ENCODE measurements at places on chromosomes 16 and 17.

GRCh38 chr16:2470234-2470601 lies 879 bp upstream of the NTN3 start:
- DNase-seq, result no peak

- no peak for DNase-seq
These were observed 33.5 kb downstream of the ABCC3 start for GRCh38 chr17:50668025-50668837.

DNA sequence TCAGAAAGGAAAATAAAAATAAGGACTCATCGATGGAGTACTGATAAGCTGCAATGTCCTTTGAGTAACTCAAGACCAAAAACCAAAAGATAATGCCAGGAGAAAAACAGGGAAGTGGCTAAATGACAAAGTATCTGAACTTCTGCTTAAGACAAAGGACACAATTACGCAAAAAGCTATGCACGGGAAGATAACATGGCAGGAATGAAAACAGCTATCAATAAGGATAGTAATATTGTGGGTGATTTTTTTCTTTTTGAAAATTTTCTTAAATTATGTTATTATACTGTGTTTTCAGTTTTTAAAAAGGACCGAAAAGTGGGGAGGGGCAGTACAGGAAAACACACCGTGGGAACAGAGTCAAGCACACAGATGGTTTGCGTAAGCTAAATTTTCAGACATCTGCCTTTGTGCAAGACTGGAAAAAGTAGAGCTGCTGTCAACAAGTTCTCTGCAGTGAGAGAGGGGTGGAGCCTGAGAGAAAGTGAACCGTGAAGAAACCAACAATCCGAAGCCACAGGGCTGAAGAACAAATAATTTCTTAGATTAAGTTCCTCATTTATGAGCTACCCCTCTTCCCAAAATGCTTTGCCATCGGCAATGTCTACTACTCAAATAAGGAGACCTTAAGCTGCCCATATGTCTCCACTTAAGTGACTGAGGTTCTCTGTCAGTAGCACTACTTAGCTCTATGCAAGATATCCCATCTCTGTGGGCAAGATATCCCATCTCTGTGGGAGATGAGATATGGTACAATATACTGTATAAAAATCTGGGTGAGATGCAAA lies 99.9 kb upstream of the CORO6 start:
- DNase-seq, result peak; percentile 90

DNA sequence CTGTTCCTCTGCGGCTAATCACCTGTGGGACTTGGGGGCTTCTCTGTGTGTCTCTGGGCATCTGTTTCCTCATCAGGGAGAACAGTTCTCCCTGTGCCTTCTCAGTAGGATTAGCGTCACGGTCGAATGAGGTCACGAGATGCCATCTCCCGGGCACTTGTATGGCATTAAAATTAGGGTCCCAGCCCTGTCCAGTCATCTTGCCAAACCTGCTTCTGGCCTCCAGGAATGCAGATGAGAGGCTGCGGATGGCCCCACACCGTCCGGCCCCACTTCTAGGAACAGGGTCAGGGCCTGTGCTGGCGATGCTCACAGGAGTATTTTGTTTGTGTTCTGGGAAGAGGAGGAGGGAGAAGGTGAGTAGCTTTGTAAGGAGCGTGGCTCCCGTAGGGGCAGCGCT lies 58.5 kb downstream of the OR1D5 start:
- no peak for DNase-seq

DNA sequence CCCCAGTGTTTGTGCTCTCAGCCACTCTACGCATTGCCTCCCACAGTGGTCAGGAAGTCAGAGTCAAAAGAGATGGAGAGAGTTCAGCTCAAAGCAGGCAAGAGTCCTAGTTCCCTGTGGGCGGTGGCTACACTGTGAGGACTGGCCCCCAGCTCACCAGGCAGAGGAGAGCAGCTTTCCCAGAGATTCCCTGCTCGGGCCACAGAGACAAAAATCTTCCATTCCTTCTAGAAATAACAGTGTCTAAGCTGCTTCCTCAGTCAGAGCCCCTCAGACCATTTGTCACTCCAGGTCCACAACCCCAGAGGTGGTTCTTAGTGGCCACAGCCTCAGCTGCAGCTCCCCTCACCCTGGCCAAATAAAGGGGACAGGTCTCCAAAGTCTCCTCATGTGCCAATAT lies 263.0 kb upstream of the RPL38 start:
- DNase-seq, result no peak

DNA sequence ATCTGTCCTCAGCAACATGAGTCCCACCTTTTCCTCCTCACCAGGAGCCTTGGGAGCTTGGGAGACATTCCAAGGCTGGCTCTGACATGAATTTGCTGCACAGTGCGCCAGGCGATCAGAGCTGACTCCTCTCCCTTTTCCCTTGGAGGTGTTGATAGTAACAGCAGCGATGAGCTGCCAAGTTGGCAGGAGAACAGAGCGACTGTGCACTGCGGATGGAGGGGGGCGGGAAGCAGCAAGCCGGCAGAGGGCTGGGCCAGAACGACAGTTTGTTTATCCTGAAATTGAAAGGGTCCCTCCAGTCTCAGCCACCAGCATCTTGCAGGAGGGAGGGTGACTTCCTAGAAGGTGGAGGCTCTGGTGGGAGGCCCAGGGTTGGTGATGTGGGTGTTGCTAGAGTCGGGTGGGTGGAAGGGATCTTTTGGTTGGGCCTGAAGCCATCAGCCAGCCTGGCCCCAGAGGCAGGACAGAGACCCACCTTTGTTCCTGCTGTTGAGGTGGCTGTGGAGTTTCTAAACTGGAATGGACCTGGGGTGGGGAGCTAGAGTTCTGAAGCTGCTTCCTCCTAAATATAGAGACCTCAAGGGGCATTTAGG lies 22.5 kb upstream of the DYNLL2 start:
- no peak for DNase-seq

DNA sequence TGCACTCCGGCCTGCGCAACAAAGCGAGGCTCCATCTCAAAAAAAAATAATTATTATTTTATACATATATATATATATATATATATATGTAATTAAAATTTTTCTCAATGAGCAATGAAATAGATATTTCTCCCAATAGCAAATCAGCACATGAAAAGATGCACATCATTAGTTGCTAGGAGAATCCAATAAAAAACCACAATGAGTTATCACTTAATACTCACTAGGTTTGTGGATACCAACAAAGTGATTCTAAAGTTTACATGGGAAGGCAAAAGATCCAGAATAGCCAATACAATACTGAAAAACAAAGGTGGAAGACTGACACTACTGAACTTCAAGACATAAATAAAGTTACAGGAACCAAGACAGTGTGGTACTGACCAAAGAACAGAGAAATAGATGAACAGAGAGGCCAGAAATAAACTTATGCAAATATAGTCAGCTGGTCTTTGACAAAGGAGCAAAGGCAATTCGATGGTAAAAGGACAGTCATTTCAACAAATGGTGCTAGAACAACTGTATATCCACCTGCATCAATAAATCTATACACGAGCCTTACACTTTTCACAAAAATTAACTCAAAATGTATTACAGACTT lies 13.6 kb downstream of the SMG6 start:
- no peak for DNase-seq

GRCh38 chr16:53220585-53220984 lies 165.8 kb downstream of the CHD9 start:
- DNase-seq, result no peak

GRCh38 chr17:39667262-39667944 lies 850 bp upstream of the PNMT start:
- DNase-seq, result no peak

- DNase-seq, result no peak
These were observed 2335.5 kb downstream of the TP53TG3F start for GRCh38 chr16:35794896-35795295.

DNA sequence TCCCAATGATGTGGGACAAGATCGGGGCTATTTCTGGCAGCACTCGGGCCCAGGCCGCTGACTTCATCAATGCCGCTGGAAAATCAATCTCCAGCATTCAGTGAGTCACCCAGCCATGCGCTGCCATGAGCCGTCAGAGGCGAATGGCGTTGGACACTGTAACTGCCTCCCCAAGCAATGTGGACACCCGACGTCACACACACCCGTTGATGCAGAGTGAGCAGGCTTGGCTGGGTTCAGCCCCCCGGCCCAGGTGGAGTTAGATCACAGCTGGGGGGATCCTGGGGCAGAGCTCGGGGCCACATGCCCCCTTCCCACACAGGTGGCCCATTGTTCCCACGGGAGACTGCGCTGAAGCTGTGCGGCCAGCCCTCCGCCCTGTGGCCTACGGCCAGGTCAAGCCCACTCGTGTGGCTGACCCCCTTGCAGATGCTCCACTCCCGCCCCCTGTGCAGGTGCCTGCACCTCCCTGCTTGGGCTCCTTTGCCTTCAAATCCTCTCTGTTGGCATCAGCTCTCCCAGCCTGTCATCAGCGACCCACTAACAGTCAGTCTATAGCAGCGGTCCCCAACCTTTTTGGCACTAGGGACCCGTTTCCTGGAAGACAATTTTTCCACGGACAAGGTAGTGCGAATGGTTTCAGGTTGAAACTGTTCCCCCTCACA lies 89.9 kb downstream of the TBC1D16 start:
- DNase-seq, result no peak

GRCh38 chr16:71480956-71481355 lies 8.2 kb downstream of the ZNF19 start:
- no peak for DNase-seq

DNA sequence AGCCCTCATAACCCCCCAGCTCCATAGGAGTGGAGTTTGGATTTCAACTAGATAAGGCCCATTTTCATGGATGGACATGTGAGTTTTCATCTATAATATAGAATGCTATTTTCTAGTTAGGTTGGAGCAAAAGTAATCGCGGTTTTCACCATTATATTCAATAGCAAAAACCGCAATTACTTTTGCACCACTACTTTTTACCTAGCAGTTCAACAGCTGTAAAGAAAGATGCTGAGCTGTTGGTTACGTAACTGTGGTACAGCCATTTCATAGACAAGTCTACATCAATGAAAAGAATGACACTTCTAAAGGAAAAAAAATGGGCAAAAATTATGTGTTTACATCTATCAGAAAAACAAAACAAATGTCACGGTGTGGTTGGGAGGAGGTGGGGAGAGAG lies 507.7 kb downstream of the MAF start:
- DNase-seq, result no peak

DNA sequence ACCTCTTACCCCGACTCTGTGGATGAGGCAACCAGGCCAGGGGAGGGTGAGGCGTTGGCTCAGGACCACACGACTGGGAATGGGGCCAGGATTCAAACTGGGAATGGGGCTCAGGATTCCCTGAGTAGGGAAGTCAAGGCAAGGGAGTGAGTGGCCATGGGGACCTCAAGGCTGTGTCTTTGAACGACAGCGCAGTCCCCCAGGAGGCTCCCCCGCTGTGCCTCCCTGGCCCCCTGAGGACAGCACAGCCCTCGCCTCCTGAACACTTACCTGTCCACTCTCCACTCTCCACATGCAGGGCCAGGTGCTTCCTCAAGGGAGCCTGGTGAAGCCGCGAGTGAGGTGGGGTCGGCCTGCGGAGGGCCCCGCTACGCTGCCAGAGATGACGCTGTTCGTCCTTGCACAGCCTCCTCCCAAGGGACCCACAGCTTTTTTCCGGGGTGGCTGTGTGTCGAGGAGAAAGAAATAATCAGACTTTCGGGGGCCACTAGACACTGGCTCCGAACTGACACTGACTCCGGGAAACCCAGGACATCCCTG lies 6.9 kb downstream of the ZNF469 start:
- DNase-seq, result no peak

DNA sequence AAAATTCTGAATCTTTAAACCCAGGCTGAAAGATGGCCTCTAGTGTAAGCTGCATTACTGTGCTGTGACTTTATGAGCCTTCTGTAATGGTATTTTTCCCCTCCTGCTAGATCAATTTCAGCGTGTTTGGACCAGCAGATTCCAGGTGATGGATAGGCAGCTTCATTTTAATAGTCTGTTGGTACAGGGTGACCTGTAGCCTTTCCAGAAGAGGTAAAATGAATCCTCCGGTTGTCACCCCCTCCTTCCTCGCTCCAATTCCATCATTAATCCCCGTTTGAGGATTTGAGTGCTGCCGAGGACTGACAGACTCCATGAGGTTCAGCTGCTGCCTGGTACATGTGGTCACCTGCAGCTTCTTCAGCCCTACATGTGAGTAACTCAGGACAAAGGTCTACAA lies 48.9 kb downstream of the MYH3 start:
- DNase-seq, result no peak

- DNase-seq, result no peak
These were observed 622 bp upstream of the CCL16 start for GRCh38 chr17:35981908-35982330.

GRCh38 chr16:31352376-31353115 lies 2.4 kb upstream of the ITGAX start:
- DNase-seq, result peak; percentile 66

DNA sequence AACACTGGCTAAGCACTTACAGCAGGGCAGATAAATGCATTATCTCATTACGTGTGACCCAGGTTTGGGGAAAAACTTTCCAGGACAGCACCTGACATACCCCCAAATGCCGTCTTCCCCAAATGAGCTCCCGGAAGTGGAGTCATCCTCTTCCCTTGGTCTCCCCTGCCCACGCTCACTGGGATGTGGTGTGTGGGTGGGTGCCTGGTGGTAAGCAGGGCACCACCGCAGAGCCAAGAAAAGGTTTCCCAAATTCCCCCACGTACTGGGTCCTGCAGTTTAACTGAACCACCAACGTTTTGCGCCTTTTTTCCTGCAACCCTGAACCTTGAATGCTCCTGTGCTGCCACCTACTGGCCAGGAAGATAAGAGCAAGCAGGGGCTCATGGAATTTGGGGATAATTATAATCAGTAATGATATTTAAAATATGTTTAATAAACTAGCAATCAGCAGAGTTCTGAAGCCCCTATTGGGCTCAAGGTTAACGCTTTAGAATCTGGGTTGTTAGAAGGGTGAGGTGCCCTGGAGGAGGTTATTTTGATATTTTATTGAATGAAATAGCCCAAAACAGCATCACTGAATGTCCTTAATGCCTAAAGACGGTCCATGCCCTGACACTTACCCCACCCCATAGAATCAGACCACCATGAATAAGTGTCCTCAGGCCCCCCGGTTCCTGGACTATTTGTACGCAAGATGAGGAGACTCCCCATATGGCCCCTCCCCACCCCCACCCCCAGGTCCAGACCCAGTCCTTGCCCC lies 8.0 kb downstream of the SPPL2C start:
- DNase-seq, result no peak

Data from SIG-M5 (cell line).